ENCODE measurements at places on chromosomes 3 and 15. TPM values are rescaled to one million over a fixed set of nuclear protein-coding genes. Genes with fewer than 3 reads are reported as not detected.

- H3K27me3 ChIP-seq, result no peaks in the 10 kb centered on the region
- no peak overlapping the region for H3K27ac ChIP-seq
- DNase-seq, result no peak
- no peak overlapping the region for H3K4me3 ChIP-seq
Observed at GRCh38 chr3:72520690-72521308, 327.4 kb downstream of the SHQ1 start.

DNA sequence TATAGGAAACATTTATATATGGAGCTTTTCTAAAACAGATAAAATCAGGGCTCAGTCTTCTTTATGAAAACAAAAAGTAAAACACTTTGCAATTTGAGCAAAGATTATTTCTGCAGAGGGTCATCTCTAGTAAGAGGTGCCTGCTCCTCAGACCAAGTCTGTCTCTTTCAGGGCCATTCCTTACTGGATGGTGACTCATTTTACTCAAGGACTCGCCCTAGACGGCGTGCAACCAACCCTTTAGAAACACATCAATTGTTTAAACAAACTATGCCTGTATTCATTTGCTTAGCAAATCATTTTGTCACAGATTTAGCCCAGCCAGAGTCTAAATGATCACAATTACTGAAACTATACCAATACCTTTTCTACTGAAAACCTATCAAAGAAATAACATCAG is 242.8 kb upstream of the ICE2 start:
- H3K4me3 ChIP-seq, result no peak overlapping the region
- no peaks in the 10 kb centered on the region for H3K27me3 ChIP-seq
- H3K4me1 ChIP-seq, result no peaks in the 10 kb centered on the region
- DNase-seq, result no peak
- no peak overlapping the region for H3K27ac ChIP-seq

The TRIM42 gene
- not detected for total RNA-seq

DNA sequence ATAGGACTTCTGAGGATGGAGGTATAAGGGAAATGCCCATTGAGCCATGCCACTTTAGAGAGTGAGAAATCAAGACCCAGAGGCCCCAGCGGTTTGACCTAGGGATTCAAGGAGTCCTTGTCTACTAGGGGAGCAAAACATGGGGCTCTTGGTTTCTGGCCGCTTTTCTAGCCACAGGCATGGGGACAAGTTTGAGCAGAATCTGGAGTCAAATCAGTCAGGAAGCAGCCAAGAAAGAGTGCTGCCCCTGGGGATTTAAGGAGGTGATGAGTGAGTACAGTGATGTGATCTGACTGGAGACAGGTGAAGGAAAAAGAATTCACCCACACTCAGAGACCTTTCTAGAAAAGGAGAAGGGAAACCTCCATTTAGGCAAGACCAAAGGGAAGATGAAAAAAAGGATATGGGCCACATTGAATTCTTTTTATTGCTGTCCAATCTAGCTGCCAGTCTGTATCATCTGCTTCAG is 244.0 kb upstream of the TBC1D5 start:
- H3K4me3 ChIP-seq, result no peak overlapping the region
- no peaks in the 10 kb centered on the region for H3K4me1 ChIP-seq
- no peak for DNase-seq
- H3K27ac ChIP-seq, result no peak overlapping the region

GRCh38 chr3:195221876-195222617 is 48.9 kb downstream of the XXYLT1 start:
- peaks cover 5% of the 10 kb centered on the region for H3K4me1 ChIP-seq
- peaks cover 17% of the 10 kb centered on the region for H3K36me3 ChIP-seq
- H3K27ac ChIP-seq, result peak overlapping the region; percentile 27
- H3K4me3 ChIP-seq, result no peak overlapping the region
- no peak for DNase-seq
- no peaks in the 10 kb centered on the region for H3K27me3 ChIP-seq

DNA sequence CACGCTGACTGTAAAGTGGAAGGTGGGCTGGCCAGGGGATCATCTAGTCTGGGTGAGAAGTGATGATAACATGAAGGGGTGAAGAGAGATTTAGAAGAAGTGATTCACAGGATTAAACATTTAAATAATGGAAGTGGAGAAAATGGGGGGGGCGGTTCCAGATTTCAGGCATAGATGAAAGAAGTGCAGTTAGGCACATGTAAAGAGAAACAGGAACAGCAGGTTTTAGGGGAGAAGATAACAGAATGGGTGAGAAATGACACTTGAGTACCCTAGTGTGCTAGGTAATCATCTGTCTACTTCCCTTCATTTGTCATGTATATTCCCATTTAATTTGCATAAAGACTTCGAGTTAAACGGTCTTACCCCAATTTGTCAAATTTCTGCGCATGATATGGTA is 15.3 kb downstream of the B3GNT5 start:
- H3K27me3 ChIP-seq, result no peaks in the 10 kb centered on the region
- peaks cover 6% of the 10 kb centered on the region for H3K36me3 ChIP-seq
- no peak overlapping the region for H3K4me3 ChIP-seq
- peaks cover 17% of the 10 kb centered on the region for H3K4me1 ChIP-seq
- no peak for DNase-seq

The SLC28A1 gene
- total RNA-seq, result 0.22 TPM

DNA sequence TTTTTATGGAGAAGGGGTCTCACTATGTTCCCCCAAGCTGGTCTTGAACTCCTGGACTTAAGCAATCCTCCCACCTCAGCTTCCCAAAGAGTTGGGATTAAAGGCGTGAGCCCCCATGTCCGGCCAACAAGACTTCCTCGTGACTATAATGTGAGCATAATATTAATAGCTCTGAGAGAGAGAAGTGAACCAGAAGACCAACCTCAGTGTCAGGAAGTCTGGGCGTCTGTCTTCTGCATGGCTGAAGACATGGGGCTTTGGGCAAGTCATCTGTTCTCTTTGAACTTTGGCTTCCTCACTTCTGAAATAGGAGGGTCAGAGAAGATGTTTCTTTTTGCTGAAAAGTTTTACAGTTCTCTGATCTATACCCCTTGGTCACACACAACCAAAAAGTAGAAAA is 92.1 kb downstream of the SLC49A4 start:
- H3K36me3 ChIP-seq, result no peaks in the 10 kb centered on the region
- H3K27ac ChIP-seq, result no peak overlapping the region
- DNase-seq, result no peak
- H3K4me3 ChIP-seq, result no peak overlapping the region
- no peaks in the 10 kb centered on the region for H3K27me3 ChIP-seq

The NANOGP8 gene
- total RNA-seq, result 0.61 TPM

DNA sequence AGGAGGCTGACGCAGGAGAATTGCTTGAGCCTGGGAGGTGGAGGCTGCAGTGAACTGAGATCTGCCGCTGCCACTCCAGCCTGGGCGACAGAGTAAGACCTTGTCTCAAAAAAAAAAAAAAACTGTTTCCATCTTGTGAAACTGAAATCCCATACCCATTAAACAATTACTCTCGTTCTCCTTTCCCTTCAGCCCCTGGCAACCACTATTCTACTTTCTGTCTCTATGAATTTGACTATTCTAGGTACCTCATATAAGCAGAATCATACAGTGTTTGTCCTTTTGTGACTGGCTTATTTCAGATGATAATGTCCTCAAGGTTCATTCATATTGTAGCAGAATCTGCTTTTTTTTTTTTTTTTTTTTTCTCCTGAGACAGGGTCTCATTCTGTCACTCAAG is 51.5 kb upstream of the UBE2E1 start:
- H3K27me3 ChIP-seq, result peaks cover 2% of the 10 kb centered on the region
- no peaks in the 10 kb centered on the region for H3K36me3 ChIP-seq
- H3K4me1 ChIP-seq, result peaks cover 12% of the 10 kb centered on the region
- no peak for DNase-seq

DNA sequence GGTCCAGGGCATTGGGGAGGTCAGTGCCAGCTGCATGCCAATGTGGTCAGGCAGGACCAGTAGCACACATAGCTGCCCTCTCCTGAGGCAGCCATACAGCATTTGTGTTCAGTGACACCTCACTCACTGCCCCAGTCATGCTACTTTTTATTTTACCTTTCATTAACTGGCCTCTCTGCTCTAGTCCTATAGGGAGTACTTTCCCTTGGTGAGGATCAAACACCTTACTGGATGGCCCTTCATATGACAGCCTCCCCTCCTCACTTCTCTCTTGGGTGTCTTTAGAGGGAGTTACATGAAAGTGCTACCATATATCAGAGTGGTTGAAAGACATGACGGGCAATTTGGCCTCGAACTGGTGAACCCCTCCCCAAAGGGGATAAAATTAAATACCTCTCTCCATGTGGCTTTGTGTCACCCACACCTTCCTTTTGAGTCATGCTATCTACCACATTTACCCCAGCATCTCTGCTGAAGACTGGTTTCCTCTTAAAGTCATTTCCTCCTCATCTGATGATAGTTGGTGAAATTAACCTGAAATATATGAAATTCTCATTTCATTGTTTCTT is 17.6 kb downstream of the RLBP1 start:
- no peak for DNase-seq
- no peak overlapping the region for H3K27ac ChIP-seq
- no peak overlapping the region for H3K4me3 ChIP-seq

DNA sequence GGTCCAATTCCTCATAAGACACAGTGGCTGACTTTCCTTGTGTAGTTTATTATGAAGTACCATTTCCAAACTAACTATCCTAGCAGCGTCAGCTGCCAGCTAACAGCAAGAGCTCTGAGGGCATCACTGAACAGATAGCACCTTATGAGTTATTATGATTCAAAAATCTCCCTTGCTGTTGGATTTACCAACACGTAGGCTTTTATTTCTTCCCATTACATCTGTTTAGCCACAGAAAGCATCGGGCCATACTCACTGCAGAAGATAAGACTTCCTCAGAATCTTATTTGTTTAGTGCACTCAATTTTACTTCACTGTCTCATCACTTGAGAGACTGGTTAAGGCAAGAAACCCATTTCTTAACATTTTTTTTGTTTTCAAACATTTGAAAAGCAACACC is 16.2 kb downstream of the CLDN1 start:
- no peak for DNase-seq
- no peak overlapping the region for H3K4me3 ChIP-seq
- no peaks in the 10 kb centered on the region for H3K4me1 ChIP-seq
- H3K27me3 ChIP-seq, result no peaks in the 10 kb centered on the region
- no peak overlapping the region for H3K27ac ChIP-seq

- no peaks in the 10 kb centered on the region for H3K36me3 ChIP-seq
- no peaks in the 10 kb centered on the region for H3K27me3 ChIP-seq
- DNase-seq, result no peak
- no peak overlapping the region for H3K27ac ChIP-seq
- H3K4me3 ChIP-seq, result no peak overlapping the region
Observed at GRCh38 chr3:178671377-178671776, 135.1 kb downstream of the KCNMB2 start.

The PTX3 gene
- total RNA-seq, result 5.6 TPM

GRCh38 chr3:194244167-194244566 is 107.0 kb downstream of the CPN2 start:
- peaks cover 2% of the 10 kb centered on the region for H3K27me3 ChIP-seq
- DNase-seq, result no peak
- no peak overlapping the region for H3K4me3 ChIP-seq
- H3K36me3 ChIP-seq, result no peaks in the 10 kb centered on the region

DNA sequence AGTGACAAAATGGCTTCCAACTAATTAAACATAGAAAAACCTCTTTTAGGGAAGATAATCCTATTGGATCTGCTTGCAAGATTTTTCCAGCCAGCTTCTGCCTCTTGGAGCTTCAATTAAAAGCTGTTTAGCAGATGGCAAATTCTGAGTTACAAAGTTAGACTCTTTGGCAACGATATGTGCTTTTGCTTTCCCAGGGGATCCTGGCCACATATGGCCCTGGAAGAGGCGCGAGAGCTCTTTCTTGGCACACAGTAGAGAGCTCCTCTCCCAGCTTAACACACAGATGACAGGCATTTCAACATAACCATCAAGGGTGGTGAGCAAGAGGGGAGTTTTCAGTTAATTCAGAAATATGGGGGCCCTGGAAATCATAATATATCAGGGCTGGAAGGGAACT is 41.6 kb upstream of the GALNT15 start:
- no peak overlapping the region for H3K4me3 ChIP-seq
- peaks cover 17% of the 10 kb centered on the region for H3K4me1 ChIP-seq
- H3K36me3 ChIP-seq, result no peaks in the 10 kb centered on the region
- H3K27me3 ChIP-seq, result no peaks in the 10 kb centered on the region
- DNase-seq, result no peak
- peak overlapping the region; percentile 43 for H3K27ac ChIP-seq

DNA sequence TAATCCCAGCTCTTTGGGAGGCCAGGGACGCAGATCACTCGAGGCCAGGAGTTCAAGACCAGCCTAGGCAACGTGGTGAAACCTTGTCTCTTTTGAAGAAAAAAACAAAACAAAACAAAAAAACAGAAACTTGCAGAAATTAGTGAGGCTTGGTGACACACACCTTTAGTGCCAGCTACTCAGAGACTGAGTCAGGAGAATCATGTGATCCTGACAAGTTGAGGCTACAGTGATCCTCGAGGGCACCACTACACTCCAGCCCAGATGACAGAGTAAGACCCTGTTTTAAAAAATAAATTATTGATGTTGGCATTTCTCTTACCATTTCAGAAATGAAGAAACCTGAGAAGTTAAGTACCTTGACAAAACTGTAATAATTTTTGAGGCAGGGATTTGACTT is 44.6 kb upstream of the CCNB2 start:
- no peaks in the 10 kb centered on the region for H3K27me3 ChIP-seq
- H3K27ac ChIP-seq, result no peak overlapping the region
- peaks cover 17% of the 10 kb centered on the region for H3K36me3 ChIP-seq
- H3K4me1 ChIP-seq, result no peaks in the 10 kb centered on the region

The CHRD gene
- 11.4 TPM for total RNA-seq

Data from spinal cord (tissue), 10 donors.